PC-9 (cell line): ENCODE measurements at places on chromosomes 6 and 20. TPM values are rescaled to one million over a fixed set of nuclear protein-coding genes. Genes with fewer than 3 reads are reported as not detected.

- no peak for DNase-seq
Observed at GRCh38 chr20:47765271-47765670, 20.0 kb downstream of the SULF2 start.

The BCAS4 gene
- total RNA-seq = 7.6 and 12.4 TPM in 2 replicates

- DNase-seq = no peak
Observed at GRCh38 chr6:32439139-32439538, 548 bp upstream of the HLA-DRA start.

The TRIM15 gene
- total RNA-seq = not detected in 2 replicates

DNA sequence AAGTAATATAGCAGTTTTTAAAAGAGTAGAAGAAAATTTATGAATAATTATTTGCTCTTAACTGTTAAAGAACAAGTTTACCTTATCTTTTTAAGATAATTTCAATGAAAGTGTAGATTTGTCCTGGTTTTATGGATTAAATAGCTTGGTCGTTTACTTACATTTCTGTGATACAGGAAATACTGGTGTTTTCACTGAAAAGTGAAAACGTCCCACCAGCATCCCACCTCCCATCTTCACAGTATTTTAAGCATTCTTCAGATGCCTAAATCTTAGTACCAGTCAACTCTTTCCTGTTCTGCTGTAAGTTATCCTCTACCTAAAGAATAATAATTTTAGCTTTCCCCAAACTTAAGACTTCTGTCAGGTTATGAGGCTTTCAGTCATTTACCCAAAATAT lies 5.8 kb downstream of the TAB2 start:
- DNase-seq = no peak

GRCh38 chr6:153942361-153942760 lies 96.7 kb upstream of the OPRM1 start:
- DNase-seq = no peak

The BPIFB1 gene
- not detected in 2 replicates for total RNA-seq

DNA sequence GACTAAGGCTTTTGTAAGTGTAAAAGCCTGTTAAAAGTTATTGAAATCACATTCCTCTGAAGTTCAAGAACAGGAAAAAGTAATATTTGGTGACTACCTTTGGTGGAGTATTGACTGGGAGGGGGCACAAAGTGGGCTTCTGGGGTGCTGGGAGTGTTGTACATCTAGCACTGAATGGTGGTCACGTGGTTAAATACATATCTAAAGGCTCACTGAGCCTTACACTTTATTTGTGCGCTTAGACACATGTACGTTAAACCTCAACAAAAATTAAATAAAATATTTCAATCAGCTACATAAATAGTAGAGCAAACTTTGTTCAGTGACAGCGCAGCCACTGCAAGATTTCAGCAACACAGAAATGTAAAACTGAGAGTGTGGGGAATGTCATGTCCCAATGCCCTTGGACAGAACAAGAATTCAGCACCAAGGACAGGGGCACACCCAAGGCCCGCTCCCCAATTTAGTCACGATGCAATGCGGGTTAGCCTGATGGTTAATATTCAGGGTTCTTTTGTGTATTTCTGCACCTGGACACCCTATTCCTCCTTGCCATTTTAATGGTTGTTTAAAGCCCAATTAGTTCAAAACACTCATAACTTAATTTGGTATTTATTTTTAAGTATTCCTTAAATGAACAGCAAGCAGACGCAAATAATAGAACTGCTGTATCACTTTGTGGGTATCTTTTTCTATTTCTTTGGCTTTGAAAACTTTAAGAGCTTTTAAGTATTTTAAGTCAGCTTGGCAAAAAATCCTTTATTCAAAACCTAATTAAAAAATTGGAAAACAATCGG lies 37.4 kb downstream of the ANGPT4 start:
- no peak for DNase-seq

DNA sequence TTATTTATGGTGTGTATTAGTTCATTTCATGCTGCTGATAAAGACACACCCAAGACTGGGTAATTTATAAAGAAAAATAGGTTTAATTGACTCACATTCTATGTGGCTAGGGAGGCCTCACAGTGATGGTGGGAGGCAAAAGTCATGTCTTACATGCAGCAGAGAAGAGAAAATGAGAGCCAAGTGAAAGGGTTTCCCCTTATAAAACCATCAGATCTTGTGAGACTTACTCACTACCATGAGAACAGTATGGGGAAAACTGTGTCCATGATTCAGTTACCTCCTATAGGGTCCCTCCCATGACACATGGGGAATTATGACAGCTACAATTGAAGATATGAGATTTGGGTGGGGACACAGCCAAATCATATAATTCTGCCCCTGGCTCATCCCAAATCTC lies 150.0 kb upstream of the AHI1 start:
- DNase-seq = no peak

DNA sequence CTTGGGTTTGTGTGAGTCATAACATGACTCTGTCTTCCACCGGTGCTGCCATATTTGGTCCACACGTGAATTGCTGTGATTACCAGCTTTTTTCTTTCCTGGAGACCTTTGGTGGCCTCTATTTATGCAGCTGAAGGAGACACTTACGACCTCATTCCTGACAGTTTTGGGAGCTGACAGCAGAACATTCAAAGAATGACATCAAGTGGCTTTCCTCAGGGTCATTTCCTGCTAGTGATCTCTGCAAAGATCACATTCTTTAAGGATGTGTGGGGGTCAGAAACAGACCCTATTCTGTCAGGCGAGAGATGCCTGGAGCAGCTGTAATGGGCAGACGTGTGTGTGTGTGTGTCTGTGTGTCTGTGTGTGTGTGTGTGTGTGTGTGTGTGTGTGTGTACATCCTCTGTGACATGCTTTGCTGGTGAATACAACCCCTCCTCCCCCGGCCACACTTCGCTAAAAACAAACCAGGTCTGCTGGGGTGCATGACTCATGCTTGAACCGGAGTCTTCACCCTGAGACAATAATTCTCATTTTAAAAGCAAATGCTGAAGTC lies 115.6 kb downstream of the TMEM170B start:
- peak; percentile 55 for DNase-seq

GRCh38 chr20:4815628-4816027 lies 93.9 kb downstream of the PRND start:
- DNase-seq = no peak

- DNase-seq = no peak
Observed at GRCh38 chr6:35411066-35411465, 41.1 kb upstream of the FANCE start.

The IMPG1 gene
- not detected in 2 replicates for total RNA-seq

- no peak for DNase-seq
Observed at GRCh38 chr6:167851370-167851952, 24.8 kb downstream of the AFDN start.

The REM1 gene
- total RNA-seq = not detected in 2 replicates

DNA sequence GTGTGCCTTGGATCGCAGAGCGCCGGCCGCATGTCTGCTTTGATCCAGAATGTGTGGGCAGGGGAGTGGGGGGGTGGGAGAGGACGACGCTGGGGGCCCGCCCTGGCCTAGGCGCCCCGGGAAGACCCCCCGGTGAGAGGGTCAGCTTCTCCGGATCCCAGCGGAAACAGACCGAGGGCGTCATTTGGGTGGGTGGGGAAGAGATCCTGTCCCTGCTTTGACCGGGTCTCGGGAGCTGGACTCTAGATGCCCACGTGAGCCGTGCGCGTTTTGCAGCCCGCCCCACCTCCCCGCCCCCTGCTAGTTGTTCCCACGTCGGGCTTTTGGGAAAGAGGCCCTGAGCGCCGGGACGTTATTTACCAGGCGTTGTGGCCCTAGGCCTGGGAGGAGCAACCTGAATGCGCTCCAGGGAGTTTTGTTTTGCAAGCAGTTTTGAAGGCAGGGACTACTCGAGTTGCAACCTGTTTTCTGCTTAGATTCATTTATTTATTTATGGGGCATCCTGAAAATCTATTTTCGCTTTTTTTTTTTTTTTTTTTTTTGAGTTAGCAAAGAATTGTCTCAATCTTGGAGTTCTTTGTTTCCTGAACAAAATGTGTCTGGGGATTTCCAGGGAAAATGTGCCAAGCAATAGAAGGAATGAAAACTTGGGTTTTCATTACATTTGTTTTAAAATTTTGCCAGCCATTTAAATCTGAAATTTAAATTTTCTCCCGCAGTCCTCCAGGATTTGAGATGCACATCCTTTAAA lies 1.6 kb downstream of the DSP start:
- peak; percentile 69 for DNase-seq

GRCh38 chr6:165110860-165111259 lies 198.5 kb downstream of the C6orf118 start:
- DNase-seq = no peak

The SLC22A7 gene
- total RNA-seq = not detected in 2 replicates

The NMBR gene
- 0.35 TPM in 1 of 2 replicates, not detected in the other for total RNA-seq

GRCh38 chr20:51428401-51429143 lies 113.9 kb downstream of the NFATC2 start:
- no peak for DNase-seq

DNA sequence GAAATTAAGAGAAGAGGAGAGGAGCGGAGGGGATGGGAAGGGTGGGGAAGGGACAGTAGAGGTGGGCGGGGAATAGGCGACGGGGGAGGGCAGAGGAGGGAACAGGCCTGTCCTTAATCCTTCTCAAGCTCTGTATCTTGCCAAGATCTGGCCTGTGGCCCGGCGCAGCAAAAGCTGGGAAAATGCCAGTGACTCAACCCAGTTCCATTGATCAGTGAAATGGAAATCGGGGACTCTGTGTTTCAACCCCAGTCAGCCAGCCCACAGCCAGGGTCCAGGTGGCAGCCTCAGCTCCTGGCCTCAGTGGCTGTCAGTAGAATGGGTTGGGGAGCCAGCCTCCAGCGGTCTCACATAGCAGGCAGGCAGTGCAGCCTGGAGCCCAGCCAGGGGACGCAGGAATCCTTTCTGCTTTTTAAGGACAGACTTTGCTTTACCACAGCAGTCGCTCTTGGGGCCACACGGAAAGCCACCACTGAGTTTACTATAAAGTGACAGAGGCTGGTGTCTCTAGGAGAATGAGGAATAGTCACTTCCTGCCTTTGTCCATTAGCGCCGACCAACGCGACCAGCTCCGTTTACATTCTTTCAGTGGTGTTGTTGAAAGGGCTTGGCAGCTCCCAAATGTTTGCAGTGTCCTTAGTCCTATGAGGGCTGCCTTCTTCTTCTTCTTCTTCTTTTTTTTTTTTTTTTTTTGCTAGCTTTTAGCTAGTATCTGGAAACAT lies 128.0 kb downstream of the RIN2 start:
- peak; percentile 43 for DNase-seq
